ENCODE measurements at places on chromosomes 16 and 17.

- DNase-seq = no peak
Observed at GRCh38 chr17:73320601-73321264, 8.9 kb upstream of the CDC42EP4 start.

DNA sequence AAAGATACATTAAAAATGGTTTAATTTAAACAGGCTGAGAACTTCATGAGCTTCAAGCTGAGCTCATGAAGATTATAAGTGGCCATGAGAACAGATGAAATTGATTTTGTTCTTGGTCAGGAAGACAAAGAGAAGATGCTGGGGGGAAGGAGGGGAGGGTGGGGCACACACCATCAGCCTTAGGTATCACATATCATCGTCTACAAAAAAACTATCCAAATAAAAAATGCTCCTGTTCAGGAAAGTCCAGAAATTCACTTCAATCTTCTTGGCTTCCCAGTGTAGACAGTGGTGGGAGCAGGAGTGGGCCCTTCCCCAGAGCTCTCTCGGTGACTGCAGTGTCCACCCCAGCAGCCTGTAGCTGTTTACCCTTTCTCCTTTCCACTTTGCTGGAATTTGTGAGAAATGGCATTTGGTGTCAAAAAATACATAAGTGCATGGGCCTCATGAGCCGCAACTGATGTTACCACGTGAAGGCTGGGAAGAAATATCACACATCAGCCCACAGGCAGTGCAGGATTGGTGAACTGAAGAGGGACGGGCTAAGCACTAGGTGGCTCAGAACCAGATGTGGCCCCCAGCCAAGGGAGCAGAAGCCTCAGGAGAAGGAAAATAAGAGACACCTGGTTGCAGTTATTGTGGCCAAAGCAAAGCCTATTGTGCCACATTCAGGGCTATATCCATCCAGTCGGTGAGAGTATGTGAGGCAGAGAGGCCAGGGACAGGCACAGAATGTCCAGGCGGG lies 6.1 kb downstream of the KRT37 start:
- DNase-seq = no peak

DNA sequence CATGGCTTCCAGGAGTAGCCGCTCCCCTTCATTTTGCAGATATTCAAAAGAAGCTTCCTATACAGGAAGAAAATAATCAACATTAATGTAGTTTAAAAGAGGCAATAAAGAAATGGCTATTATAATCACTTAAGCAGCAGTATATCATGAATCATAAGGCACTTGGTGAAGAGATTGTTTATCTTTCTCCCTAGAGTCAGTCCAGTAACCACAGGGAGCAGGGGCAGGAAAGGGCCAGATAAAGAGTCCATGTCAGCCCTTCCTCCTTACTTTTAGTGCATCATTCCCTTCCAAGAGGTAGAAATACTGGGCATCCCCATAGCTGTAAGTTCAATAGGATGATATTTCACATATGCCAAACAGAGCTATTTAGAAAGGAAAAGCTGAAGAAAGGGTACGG lies 184.6 kb upstream of the C17orf78 start:
- DNase-seq = no peak

- DNase-seq = no peak
Observed at GRCh38 chr17:49504369-49504768, 9.3 kb downstream of the NGFR start.

DNA sequence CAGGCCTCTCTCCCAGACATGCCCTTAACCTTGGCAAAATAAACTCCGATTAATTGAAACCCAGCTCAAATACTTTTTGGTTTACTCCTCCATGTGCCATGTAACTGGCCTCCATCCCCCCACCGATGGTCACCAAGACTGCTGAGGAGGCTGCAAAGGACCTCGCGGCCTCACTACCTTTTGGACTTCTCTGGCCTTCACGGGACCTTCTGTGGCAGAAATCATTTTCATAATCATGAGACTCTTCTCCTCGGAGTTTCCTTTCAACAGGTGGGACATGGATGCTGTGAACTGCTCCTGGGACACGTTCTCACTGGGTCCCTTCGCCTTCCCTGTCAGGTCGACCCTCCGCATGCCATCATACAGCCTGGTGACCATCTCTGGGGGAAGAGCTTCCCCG lies 9.0 kb downstream of the MEAK7 start:
- no peak for DNase-seq
